CD4-positive, alpha-beta T cell treated with Interleukin-15 for 4 hours (primary cell): ENCODE measurements at places on chromosomes 1 and 21.

DNA sequence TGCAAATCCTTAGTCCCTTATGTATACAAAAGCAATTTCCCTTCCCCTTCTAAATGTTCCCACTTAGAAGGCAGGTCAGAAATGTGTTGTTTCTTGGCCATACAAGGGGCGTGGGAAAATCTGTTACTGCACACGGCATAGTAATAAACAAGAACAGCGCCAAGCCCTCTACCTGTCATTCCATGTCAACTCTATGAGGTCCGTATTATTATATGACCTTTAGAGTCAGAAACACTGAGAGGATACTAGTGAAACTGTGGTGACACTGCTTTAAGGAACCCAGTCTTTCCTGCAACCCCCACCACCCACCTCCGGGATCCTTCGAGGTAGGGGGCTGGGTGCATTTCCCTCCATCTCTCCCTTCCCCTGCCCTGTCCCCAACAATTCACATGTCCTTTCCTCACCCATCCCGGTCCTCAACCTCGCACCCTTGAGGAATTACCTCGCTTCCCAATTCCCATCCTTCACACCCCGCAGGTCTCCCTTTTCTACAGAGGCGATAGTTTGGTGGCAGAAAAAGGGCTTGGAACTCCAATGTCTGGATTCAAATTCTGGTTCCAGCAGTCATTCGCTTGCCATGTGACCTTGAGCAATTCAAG is 647 bp downstream of the SDHB start:
- DNase-seq: no peak

- no peak for DNase-seq
These were observed 641.8 kb downstream of the MATN1 start for GRCh38 chr1:30081379-30082102.

- DNase-seq: no peak
These were observed 9.0 kb upstream of the C1orf198 start for GRCh38 chr1:230877146-230877923.

- DNase-seq: no peak
These were observed 8.9 kb downstream of the PGBD2 start for GRCh38 chr1:248914796-248915381.

- DNase-seq: peak; percentile 15
These were observed 5.7 kb downstream of the SLC6A17 start for GRCh38 chr1:110155878-110156522.
